Anterior cingulate cortex (tissue), 58 donors: ENCODE measurements at places on chromosomes 11 and 22.
A peak's percentile ranks its signal among the peaks of the same experiment; 100 is the strongest.

DNA sequence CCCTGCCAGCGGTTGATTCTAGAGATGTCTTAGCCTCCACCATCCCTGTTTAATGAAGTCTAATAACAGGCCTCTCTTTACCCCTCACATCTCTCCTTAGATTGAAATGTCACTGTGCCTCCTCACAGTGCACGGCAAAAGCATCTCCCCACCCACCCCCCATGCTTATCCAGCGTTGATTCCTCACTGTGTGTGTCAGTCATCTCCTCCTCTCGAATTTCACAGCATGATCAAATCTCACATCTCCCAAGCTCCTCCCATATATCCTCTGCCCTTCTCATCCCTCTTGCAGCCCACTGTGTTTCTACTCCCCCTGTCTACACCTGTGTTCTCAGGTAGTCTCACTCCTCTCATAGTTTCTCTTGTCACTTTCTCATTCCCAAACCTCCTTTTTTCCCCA lies 84.6 kb downstream of the DBX1 start:
- DNase-seq, result no peak

- DNase-seq, result no peak
Observed at GRCh38 chr11:123597859-123598258, 56.6 kb downstream of the SCN3B start.

- no peak for DNase-seq
Observed at GRCh38 chr11:1567721-1568100, 4.4 kb downstream of the DUSP8 start.

DNA sequence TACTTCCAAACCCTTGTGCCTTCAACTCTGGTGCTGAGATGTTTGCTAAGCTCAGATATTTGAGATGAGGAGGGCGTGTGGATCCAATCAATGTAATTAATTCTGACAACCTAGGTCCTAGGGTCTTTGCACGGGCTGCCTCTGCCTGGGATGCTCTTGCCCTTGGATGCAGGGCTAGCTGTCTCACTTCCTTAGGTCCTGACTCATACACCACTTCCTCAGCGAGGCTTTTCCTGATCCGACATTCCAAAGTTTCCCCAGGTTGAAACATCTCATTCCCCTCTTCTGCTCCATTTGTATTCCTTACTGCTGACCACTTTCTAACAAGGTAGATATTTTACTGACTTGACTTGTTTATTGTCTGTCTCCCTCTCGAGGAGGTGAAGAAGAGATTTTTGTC lies 43.0 kb upstream of the NTM start:
- DNase-seq, result no peak

DNA sequence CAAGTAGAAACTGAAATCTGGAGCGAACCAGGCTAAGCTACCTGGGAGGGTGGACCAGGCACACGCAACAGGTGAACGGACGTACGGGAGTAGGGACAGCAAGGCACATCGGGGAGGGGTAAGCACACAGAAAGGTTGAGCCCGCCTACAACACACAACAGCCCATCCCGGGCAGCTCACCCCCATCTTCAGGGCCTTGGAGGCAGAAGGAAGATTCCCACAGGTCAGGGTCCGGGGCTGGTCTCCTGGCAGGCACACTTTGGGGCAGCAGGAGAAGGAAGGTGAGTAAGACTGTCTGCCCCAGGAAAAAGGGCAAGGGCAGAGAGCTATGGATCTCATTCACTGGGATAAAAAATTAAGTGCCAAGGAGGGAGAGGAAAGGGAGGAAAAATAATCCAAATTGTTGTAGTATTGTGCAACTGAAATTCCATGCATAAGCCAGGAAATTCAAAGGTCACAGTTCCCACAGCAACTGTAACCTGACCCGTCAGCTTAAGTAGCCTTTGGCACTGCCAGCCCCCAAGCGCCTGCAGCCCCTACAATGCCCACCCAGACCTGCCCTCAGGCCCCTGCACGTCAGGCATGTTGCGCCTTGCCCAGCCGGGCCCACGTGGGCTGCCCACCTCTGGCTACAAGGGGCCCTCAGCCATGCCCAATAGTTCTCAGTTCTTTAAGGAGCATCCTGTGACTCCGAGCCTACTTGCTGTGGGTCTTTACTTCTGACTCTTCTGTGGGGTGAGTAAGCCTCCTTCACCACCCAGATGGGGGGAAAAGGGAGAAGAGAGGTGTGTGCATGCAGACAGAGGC lies 51.8 kb downstream of the MICAL3 start:
- no peak for DNase-seq

DNA sequence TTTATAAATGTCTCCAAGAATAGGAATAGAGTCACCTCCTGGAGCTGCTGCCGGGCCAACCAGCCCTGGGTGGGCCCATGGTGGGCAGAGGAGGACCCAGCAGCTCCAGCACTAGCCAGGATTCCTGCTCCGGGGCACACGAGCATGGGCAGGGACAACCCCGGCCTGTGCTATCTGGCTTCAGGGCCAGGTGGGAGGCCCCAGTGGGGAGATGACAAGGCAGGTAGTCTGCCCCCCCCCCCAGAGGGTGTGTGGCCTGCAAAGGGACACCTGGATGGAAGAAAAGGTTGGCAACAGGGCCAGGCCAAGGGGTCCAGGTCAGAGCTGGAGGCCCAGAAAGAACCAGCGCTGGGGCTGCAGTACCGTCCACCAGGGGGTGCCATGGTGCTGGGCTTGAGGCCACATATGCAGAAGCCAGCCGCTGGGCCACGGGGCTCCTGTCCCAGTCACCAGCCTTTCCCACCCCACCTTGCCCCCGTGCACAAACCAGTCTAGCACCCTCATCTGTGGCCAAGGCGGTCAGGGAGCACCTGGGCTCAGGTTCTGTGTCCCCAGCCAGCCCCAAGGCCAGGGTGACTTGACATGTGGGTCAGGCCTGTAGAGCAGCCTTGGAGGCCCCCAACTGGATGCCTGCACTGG lies 3.4 kb downstream of the TSPAN32 start:
- DNase-seq, result peak; percentile 54

- DNase-seq, result no peak
Observed at GRCh38 chr11:118142809-118143208, 9.8 kb downstream of the SCN4B start.

GRCh38 chr11:128926437-128927107 lies 16.1 kb downstream of the TP53AIP1 start:
- no peak for DNase-seq

DNA sequence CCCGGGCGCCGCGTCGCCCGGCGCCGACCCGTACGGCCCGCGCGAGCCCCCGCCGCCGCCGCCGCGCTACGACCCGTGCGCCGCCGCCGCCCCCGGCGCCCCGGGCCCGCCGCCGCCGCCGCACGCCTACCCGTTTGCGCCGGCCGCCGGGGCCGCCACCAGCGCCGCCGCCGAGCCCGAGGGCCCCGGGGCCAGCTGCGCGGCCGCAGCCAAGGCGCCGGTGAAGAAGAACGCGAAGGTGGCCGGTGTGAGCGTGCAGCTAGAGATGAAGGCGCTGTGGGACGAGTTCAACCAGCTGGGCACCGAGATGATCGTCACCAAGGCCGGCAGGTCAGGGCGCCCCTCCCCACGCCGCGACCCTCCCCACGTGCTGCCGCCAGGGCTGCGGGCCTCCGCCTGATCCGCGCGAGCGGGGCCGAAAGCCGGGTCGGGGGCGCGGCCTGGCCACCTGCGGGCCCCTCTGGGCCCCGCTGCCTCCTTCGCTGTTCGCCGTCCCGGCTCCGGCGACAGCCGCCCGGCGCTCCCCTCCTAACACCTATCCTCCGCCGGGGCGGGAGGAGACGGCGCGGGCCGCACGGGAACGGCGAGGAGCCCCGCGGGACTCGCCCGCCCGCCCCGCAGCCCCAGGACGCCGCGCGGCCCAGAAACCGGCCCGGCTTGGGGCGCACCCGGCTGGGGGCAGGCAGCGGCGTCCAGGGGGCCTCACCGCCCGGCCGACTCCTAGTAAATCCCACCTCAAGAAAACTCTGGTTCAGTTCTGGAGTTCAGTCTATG lies 560 bp downstream of the TBX1 start:
- DNase-seq, result no peak

DNA sequence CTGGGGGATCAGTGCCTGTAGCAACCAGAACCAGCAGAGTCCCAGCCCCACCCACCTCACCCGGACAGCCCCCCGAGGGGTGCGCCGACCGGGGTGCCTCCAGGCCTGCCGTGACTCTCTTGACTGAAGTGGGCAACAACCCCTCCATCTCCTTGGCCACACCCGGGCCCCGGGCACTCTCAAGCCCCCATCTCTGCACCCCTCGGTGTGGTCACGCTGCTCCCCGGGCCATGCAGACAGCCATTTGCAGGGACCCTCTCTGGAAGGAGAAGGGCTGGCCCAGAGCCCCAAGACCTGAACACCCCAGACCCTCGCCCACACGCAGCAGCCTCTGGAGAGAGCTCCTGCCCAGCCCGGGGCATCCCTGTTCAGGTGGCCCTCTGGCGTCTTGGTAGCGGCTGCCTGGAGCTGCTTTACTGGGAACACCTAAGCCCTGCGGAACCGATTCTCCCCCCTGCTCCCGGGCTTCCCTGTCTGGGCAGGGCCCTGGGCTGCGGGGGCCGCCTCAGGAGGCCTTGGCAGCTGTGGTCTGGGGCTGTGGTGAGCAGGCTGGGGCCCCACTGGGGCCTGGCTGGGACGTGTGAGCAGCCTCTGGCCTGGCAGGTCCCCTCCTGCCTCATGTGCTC lies 84.9 kb downstream of the WNT7B start:
- DNase-seq, result no peak

DNA sequence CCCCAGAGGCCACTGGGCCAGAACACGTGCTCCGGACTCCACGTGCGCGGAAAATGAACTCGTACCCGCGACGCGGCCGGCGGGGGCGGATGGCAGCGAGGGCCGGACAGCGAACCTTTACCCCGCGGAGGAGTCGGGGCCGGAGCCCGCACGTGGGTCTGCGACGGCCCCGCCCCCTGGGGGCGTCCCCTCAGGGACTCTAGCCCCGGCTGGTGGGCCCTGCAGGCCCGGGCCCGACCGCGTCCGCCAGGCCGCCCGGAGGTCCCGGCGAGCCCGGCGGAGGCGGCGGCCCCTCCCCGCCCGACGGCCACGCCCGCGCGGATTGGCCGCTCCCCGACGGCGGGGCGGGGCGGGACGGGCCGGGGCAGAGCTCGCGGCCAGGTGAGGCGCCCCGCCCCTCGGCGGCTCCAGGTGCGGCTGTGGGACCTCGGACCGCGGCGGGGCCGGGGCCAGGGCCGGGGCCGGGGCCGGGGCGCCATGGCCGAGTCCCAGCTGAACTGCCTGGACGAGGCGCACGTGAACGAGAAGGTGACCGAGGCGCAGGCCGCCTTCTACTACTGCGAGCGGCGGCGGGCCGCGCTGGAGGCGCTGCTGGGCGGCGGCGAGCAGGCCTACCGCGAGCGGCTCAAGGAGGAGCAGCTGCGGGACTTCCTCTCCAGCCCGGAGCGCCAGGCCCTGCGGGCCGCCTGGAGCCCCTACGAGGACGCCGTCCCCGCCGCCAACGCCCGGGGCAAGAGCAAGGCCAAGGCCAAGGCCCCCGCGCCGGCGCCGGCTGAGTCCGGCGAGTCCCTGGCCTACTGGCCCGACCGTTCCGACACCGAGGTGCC lies at the start of gene FAM83F:
Gene FAM83F, plus strand, starts transcription at position 389 of the 827 bp plus-strand sequence. Its CDS starts 89 bp downstream, at position 478.
- no peak for DNase-seq

DNA sequence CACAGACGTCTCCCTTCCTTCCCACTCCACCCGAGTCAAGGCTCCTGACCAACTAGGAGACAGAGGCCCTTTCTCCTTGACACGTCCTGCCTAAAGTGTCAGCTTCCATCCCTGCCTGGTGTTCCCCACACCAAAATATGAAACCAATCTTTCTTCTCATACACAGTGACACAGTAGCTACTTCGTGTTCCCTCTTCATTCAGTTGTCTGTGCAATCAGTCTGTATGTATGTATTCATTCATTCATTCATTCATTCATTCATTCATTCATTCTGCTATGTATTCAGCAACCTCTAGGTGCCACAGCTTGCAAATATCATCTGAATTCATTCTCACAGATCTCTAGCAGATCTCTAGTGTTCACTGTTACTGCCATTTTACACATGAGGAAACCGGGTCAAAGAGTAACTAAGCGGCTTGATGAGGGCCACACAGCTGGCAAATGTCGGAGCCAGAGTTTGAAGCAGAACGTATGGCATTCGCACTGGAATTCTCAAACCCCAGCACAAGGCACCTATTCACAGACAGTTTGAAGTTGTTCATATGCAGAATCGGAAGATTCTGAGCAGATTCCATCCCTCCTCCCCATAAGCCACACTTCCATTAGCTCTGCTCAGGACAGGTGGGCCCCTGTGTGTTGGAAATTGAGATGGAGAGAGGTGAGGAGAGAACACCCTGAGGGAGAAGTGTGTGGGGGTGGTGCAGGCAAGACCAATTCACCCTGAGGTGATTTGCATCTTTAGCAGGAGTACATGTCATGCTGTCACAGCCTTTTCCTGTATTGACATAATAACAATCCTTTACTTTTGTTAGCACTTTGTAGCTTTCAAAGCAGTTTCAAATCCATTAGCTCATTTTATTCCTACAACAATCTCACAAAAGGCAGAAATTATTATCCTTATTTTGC lies 275.7 kb downstream of the ST3GAL4 start:
- DNase-seq, result no peak

GRCh38 chr11:61919705-61920631 lies 2.6 kb upstream of the RAB3IL1 start:
- DNase-seq, result no peak

DNA sequence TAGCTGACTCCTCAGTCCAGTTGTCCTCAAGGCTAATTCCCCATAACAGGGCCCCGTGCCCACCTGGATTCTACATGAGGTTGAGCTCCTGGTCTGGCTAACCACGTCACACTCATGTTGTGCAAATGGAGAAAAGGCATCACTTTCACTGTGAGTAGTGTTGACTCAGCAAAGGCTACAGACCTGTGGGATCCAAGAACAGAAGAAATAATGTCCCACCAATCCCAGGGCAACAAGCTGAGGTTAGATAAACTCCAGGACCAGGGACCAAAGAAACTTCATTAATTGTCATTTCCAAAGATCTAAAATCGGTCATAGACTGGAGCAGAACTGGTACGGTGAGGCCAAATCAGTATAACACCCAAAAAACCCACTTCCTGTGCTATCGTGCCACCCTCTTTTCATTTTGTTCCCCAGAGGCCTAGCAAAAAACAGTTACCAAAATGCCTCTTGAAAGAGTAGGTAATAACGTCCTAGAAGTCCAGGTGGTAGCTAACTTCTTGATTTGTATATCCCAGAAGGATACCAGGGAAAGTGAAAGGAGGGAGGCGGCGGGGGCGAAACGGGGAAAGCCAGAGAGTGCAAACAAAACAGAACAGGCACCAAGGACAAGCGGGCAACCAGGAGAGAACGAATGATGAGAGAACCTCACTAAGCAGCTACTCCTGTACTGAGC lies 1.4 kb downstream of the PCSK7 start:
- no peak for DNase-seq
